Activated T-helper 2 cell treated with anti-CD3 and anti-CD28 coated beads, Interferon-gamma antibody, Interleukin-2, Interleukin-4, amounts not matched to agents 10 μg/mL and 5 μg/mL and 100 μg/mL, durations not matched to agents 14 hours and 24 hours and 36 hours (primary cell): ENCODE measurements at places on chromosomes 7 and 10. TPM values are rescaled to one million over a fixed set of nuclear protein-coding genes. Genes with fewer than 3 reads are reported as not detected.

ELOVL3 gene
- total RNA-seq, result not detected in 2 replicates

DNA sequence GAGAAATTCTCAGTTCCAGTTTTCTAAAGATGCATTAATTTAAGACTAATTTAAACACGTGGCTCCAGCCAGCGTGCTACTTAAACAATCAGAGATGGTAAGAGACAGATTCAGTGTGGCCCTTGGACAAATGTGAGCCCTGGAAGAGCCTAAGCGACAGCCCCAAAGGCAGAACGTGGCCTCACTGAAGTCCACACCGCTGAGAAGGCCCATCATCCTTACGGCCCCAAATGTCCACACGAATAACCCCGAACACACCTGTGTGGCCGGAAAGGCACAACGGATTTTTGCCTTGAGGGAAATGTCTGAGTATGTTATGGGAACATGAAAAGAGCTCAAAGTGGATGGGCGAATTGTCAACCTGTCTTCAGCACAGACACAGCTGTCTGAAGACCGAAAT lies 3.2 kb downstream of the COX19 start:
- H3K4me1 ChIP-seq, result peaks cover 12% of the 10 kb centered on the region
- peaks cover 54% of the 10 kb centered on the region for H3K36me3 ChIP-seq
- no peak for DNase-seq

DNA sequence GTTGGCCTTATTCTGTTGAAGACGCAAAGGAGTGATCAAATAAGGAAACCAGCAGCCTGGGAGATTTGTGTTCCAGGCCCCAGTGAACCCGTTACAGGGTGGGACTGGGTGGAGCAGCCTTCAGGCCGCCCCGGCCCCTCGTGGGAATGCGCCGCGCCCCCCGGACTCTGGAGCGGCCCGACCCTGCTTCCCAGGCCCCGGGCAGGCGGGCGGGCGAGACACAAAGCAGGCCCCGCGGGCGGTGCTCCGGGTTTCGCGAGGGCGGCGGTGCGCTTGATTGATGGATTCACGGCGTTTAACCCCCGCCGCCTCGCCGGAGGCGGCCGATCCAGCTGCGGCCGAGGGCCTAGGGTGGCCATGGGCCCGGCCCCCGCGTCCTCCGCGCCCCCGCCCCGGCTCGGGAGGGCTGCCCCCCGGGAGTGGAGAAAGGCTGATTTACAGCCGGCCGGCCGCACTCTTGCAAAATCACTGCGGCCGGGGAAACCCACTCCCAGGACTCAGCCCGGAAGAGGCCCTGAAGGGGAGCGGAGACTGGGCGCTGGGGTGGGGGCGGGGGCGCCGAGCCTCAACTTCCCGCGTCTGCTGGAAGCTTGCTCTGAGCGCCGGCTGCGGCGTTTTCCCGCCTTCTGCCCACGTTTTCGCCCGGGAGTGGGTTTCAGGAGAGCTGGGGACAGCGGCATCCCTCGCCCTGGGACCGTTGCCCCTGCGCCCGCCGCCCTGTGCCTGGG lies 299.6 kb upstream of the NFE2L3 start:
- peaks cover 21% of the 10 kb centered on the region for H3K4me1 ChIP-seq
- H3K27ac ChIP-seq, result no peak overlapping the region
- H3K36me3 ChIP-seq, result no peaks in the 10 kb centered on the region

DNA sequence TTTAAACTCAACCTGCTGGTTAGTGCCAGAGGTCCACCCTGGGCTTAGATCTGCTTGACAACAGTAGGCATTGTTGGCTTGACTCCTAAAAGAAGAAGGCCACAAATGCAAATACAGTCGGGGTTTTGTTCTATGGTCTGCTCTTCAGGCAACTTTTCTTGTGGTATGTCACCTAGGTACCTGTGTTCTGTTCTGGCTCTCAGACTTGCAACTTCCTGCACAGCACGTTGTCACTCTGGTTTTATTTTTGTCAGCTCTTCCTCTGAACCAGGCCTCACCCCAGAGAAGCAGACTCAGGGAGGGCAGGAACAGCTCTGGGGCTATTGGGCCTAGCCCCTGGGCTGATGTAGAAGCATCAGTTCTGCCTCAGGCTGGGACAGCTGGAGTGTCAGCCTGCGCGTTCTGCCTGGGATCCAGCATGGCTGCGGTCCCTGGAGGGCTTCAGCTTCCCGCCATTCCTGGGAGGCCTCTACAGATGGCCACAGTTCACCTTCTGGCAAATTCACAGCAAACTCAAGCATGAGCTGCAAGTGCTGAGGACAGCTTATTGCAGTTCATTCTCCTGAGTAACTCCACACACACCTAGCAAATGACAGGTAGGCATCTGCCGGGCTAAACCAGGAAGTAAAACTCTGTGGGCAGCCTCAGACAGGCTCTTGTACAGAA lies 11.0 kb upstream of the PDCD4 start:
- H3K27me3 ChIP-seq, result no peaks in the 10 kb centered on the region
- peaks cover 70% of the 10 kb centered on the region for H3K4me1 ChIP-seq
- H3K27ac ChIP-seq, result peak overlapping the region; percentile 86
- peak overlapping the region; percentile 18 for H3K4me3 ChIP-seq

DNA sequence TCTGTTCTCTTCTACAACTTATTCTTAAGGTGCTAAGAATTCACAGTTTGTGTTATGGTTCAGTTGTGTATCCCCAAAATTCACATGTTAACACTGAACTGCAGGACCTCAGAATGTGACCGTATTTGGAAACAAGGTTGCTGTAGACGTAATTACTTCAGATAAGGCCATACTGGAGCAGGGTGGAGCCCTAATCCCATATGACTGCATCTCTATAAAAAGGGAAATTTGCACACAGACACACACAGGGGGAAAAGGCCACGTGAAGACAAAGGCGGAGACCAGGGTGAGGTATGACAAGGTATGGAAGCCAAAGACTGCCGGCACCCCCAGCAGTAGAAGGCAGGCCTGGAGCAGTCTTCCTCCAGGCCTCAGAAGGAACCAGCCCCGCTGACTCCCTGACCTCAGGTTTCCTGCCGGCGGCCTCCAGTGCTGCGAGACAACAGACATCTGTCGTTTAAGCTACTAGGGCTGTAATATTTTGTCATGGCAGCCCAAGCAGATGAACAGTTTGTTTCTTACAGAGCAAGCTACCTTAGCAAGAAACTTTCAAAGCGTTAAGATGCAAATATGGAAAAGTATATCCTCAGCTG lies 98.7 kb downstream of the PROSER2 start:
- H3K36me3 ChIP-seq, result peaks cover 62% of the 10 kb centered on the region
- no peak overlapping the region for H3K27ac ChIP-seq
- no peak overlapping the region for H3K4me3 ChIP-seq
- H3K4me1 ChIP-seq, result no peaks in the 10 kb centered on the region
- DNase-seq, result no peak

DNA sequence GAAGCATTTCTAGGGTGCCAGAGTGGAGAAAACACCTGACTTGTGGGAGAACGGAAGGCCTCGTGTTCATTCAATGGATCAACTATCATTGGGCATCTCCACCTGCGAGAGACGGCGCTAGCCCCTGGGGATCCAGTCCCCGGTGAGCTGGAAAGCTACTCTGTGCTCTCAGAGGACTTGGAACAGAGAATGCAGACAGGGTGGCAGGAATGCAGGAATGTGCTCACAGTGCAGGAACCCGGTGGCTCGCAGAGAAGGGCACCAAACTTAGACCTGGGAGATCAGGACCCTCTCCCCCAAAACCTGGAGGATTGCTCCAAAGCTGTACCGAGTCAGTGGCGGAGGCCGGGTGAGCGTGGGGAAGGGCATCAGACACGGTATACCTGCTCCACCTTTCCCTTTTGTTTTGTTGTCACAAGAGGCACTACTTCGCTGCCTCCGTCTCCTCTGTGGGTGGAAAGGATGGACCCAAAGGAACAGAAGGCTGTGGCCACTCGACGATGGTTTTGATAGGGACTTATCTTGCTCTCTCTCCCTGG lies 569.0 kb upstream of the C7orf33 start:
- no peak for DNase-seq
- H3K27me3 ChIP-seq, result no peaks in the 10 kb centered on the region
- H3K27ac ChIP-seq, result no peak overlapping the region
- no peaks in the 10 kb centered on the region for H3K36me3 ChIP-seq

DNA sequence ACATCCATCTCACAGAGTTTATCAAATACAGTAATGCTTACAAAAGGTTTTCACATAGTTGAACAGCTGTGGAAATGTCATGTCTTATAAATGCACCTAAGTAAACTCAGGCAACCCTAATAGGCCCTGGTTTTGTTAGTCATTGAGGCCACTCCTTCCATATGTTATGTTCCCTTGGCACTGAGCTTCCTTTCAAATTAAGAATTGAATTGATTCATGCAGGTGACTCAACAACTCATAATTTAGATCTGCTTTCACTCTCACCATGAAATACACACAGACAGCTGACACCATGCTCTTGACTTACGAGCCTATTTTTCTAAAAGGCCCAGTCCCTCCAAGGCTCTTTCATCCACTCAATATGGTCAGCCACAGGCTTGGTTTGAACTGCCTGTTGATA lies 476.9 kb downstream of the KCNMA1 start:
- H3K4me3 ChIP-seq, result no peak overlapping the region
- no peak for DNase-seq
- no peak overlapping the region for H3K27ac ChIP-seq
- H3K27me3 ChIP-seq, result peaks cover 14% of the 10 kb centered on the region

OR2A12 gene
- not detected in 2 replicates for total RNA-seq

DNA sequence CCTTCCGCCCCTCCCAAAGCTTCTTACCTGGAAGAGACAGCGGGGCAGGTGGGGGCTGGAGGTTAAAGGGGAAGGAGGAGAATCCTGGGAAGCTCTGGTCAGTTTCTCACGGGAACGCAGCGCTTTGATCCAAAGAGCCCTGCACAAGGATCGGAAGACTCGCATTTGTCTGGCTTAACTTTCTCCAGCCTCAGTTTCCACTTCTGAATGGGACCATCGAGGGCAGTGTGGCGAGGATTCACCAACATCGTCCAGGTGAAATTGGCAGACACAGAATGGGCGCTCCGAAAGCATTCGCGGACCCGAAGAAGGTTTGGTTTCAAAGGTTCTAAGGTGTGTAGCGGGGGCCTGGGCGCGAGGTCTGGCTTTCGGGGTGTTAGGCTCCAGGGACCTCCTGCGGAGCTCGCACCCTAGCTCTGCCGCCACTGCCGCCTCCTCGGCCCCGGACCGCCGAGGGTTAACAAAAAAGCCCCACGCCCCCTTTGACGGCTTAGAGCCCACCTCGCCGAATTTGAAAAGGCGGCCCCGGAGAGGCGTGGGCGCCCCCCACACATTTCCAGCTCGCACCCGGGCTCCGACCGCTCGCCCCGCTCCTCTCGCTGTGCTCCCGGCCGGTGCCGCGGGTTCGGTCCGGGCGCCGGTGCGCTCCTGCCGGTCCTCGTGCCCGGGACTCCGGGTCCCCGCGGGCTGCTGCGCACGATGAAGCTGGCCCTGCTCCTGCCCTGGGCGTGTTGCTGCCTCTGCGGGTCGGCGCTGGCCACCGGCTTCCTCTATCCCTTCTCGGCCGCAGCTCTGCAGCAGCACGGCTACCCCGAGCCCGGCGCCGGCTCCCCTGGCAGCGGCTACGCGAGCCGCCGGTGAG lies at the start of gene COL26A1:
Gene COL26A1 (plus strand): TSS at position 542 of the 862 bp plus-strand sequence. CDS start 158 bp downstream, at position 700.
- no peak within 1 kb of the TSS for H3K27ac ChIP-seq
- no peak within 1 kb of the TSS for H3K4me3 ChIP-seq
- no peaks in the 10 kb centered on the region for H3K36me3 ChIP-seq
- DNase-seq, result no peak

DNA sequence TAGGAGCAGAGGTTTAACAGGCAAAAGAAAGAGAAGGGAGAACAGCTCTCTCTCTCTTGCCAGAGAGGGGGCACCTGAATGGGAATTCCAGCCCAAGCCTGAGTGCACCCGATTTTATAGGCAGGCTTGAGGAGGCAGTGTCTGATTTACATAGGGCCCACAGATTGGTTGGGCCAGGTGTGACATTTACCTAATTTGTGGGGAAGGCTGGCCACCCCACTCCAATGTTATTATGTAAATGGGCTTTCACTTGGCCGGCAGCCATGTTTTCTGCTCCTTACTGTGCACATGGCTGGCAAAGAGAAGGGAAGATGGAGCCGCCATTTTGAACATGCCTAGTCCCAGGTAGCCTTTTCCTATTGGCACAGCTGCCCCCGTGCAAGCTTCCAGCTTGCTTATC lies 735.5 kb upstream of the AUTS2 start:
- no peak overlapping the region for H3K27ac ChIP-seq
- DNase-seq, result no peak
- H3K36me3 ChIP-seq, result no peaks in the 10 kb centered on the region
- H3K4me3 ChIP-seq, result no peak overlapping the region

- H3K4me3 ChIP-seq, result no peak overlapping the region
- H3K36me3 ChIP-seq, result no peaks in the 10 kb centered on the region
- peaks cover 14% of the 10 kb centered on the region for H3K4me1 ChIP-seq
- DNase-seq, result no peak
These were observed 64.0 kb upstream of the EGR2 start for GRCh38 chr10:62880162-62880561.

DNA sequence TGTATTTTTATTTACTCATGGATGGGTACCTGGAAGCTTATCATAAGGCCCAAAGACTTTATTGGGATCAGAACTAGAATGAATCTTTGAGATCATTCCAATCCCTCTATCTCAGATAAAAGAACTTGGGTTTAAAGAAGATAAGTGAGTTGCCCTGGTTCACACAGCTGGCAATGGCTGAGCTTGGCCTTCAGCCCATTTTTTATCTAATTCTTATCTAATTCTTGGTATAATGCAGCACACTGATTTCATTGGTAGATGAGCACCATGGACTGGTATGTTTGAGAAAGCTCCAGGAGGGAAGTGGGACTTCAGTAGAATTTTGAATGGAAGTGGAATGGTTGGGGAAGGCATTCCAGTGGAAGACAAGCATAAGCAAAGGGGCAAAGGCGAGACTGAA lies 558.9 kb downstream of the REEP3 start:
- H3K27me3 ChIP-seq, result no peaks in the 10 kb centered on the region
- no peak overlapping the region for H3K4me3 ChIP-seq
- H3K36me3 ChIP-seq, result no peaks in the 10 kb centered on the region
- no peak overlapping the region for H3K27ac ChIP-seq
- no peaks in the 10 kb centered on the region for H3K4me1 ChIP-seq

DNA sequence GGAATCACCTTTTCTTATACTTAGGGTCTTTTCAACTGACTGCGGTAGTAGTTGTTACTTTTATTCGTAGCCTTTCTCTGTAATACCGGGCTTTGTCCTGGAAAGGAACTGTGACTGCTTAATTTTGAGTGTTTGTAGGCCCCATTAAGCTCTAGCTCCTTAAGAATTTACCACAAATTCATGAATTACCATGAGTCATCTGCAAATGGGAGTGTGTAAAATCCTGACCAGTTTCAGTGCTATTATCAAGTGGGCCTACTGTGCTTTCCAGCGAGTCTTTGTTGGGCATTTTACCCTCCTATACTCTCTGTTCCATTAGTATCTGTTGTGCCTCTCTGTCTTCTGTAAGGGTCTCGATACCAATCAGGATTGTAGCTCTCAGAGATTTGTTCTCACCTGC lies 49.7 kb downstream of the ZMYND11 start:
- H3K27ac ChIP-seq, result no peak overlapping the region
- H3K27me3 ChIP-seq, result no peaks in the 10 kb centered on the region
- no peak overlapping the region for H3K4me3 ChIP-seq
- H3K36me3 ChIP-seq, result peaks cover 47% of the 10 kb centered on the region

TMEM184A gene
- total RNA-seq, result 0.23 TPM in 1 of 2 replicates, not detected in the other

SYT15B gene
- 0.21 and 0.23 TPM in 2 replicates for total RNA-seq

- H3K4me3 ChIP-seq, result no peak overlapping the region
- no peak overlapping the region for H3K27ac ChIP-seq
- no peaks in the 10 kb centered on the region for H3K27me3 ChIP-seq
These were observed 957.1 kb downstream of the SORCS3 start for GRCh38 chr10:105598207-105598606.
